Thymus (tissue), 14 donors: ENCODE measurements at places on chromosomes 1 and 21. TPM values are rescaled to one million over a fixed set of nuclear protein-coding genes. Genes with fewer than 3 reads are reported as not detected.

- H3K4me3 ChIP-seq: no peak overlapping the region
- H3K27me3 ChIP-seq: no peaks in the 10 kb centered on the region
- DNase-seq: no peak
- peaks cover 25% of the 10 kb centered on the region for H3K4me1 ChIP-seq
- H3K27ac ChIP-seq: no peak overlapping the region
- no peaks in the 10 kb centered on the region for H3K36me3 ChIP-seq
Observed at GRCh38 chr1:209653915-209654351, 1.7 kb upstream of the LAMB3 start.

DNA sequence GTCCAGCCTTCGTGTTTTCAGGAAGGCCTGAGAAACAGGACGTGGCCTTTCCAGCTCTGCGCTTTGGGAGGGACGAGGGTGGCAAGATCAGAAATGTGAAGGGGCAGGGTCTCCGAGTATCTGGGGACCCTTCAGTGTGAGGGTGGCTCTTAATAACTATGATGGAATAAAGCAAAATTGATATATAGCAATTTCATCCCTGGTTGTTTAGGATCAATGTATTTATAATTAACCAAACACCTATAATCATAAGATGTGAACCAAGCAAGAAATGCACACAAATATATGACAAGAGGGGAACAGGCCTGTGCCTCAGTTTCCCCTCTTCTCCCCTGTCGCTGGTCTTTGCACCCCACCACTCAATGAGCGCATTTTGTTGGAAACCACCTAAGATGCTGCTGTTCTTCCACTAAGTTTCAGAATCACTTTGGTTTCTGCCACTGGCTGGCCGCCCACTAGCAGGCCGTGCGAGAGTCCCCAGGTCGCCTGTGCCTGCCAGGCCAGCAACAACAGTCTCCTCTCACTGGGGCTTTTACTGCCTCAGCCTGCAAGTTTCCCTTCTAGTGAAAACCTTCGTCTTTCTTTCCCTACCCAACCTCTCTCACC lies 36.6 kb downstream of the UBASH3A start:
- H3K4me3 ChIP-seq: no peak overlapping the region
- no peaks in the 10 kb centered on the region for H3K27me3 ChIP-seq
- H3K36me3 ChIP-seq: peaks cover 83% of the 10 kb centered on the region
- no peaks in the 10 kb centered on the region for H3K4me1 ChIP-seq

Gene SLC6A9
- total RNA-seq: 0.57 TPM

Gene MRPS15
- total RNA-seq: 60.4 TPM

Gene C1QC
- 83.0 TPM for total RNA-seq
